ENCODE measurements at places on chromosomes 5 and 9.
A peak's percentile ranks its signal among the peaks of the same experiment; 100 is the strongest.

DNA sequence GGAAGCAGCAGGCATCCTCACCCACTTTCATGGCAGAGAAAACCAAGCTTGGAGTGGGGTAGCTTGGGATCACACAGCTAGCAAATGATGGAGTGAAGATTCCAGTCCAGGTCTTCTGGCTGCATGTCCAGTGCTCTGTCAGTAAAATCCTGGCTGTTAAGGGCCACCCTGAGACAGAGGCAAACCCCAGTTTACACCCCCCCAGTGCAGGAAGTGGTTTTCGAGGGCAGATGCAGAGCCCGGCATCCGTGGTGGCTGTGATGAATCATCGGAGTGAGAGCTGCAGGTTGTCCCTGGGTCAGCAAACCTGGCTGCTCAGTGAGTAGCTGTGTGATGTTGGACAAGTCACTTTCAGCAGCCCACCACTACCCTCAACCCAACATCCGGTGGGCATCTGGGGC, 115.4 kb downstream of the RGS3 start:
- peaks cover 72% of the 10 kb centered on the region for H3K4me1 ChIP-seq
- H3K27me3 ChIP-seq = no peaks in the 10 kb centered on the region
- peaks cover 7% of the 10 kb centered on the region for H3K36me3 ChIP-seq
- no peak overlapping the region for H3K4me3 ChIP-seq

GRCh38 chr9:14270358-14271092, 43.4 kb downstream of the NFIB start:
- no peaks in the 10 kb centered on the region for H3K36me3 ChIP-seq
- DNase-seq = no peak
- H3K27me3 ChIP-seq = no peaks in the 10 kb centered on the region
- no peak overlapping the region for H3K27ac ChIP-seq
- no peak overlapping the region for H3K4me3 ChIP-seq

- no peak overlapping the region for H3K4me3 ChIP-seq
- H3K27me3 ChIP-seq = no peaks in the 10 kb centered on the region
These were observed 26.7 kb downstream of the BDP1 start for GRCh38 chr5:71482132-71482531.

- H3K27ac ChIP-seq = no peak overlapping the region
- no peak for DNase-seq
- H3K4me3 ChIP-seq = no peak overlapping the region
These were observed 53.7 kb downstream of the CERT1 start for GRCh38 chr5:75457691-75458090.

GRCh38 chr5:178560911-178561310, 29.3 kb downstream of the COL23A1 start:
- H3K36me3 ChIP-seq = no peaks in the 10 kb centered on the region
- H3K27ac ChIP-seq = no peak overlapping the region
- H3K4me3 ChIP-seq = no peak overlapping the region
- H3K27me3 ChIP-seq = no peaks in the 10 kb centered on the region

DNA sequence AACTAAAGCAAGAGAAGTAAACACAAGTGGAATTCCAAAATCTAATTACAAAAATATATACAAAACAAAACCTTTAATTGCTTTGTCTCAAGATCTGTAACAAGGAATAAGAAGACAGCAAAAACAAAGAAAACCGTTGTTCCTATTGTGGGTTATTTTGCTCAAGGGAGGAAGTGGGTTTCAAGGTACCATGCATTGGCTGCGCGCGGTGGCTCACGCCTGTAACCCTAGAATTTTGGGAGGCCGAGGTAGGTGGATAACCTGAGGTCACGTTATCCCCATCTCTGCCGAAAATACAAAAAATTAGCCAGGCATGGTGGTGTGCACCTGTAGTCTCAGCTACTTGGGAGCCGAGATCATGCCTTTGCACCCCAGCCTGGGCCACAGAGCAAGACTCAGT, 12.1 kb upstream of the IQGAP2 start:
- no peak overlapping the region for H3K27ac ChIP-seq
- H3K4me3 ChIP-seq = no peak overlapping the region
- no peaks in the 10 kb centered on the region for H3K36me3 ChIP-seq
- H3K27me3 ChIP-seq = no peaks in the 10 kb centered on the region

- no peak overlapping the region for H3K27ac ChIP-seq
- no peaks in the 10 kb centered on the region for H3K36me3 ChIP-seq
- H3K27me3 ChIP-seq = no peaks in the 10 kb centered on the region
- H3K4me1 ChIP-seq = no peaks in the 10 kb centered on the region
- H3K4me3 ChIP-seq = no peak overlapping the region
These were observed 202.8 kb downstream of the MLLT3 start for GRCh38 chr9:20419533-20419932.

DNA sequence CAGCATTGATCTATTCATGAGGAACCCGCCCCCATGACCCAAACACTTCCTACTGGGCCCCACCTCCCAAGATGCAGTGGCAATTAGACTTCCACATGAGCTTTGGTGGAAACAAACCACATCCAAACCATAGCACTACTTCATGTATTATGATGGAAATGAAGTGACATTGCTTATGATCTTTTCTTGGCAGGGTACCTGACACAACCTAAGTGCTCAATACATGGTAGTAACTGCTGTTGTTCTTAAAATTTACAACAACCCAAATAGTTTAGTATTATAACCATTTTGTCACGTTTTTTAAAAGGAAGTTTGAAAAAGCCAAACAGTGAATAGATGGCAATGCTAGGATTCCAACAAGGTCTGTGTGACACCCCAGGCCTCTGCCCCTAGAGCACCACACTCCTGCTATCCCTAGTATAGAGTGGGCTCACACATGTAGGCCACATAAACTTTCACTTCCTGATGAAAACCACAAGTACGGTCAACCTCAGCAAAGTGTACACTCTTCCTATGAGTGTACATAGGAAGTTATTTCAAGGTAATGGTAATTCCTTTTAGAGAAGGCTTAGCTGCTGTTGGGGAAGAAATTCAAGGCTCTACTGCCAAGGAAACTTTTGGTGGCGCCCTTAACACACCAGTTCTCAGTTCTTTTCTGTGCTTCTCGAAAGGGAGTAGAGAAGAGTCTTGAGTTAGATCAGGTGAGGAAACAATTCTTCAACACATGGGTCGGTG, 97.6 kb downstream of the ARSB start:
- no peaks in the 10 kb centered on the region for H3K36me3 ChIP-seq
- no peak for DNase-seq
- H3K27ac ChIP-seq = no peak overlapping the region

- H3K36me3 ChIP-seq = peaks cover 2% of the 10 kb centered on the region
- no peaks in the 10 kb centered on the region for H3K27me3 ChIP-seq
- peak; percentile 31 for DNase-seq
- H3K27ac ChIP-seq = peak overlapping the region; percentile 66
These were observed 2.2 kb downstream of the CPEB4 start for GRCh38 chr5:173890195-173890991.

- H3K4me3 ChIP-seq = no peak overlapping the region
- peak overlapping the region; percentile 69 for H3K27ac ChIP-seq
- H3K27me3 ChIP-seq = no peaks in the 10 kb centered on the region
- no peak for DNase-seq
These were observed 33.3 kb downstream of the ADRB2 start for GRCh38 chr5:148859703-148860102.

GRCh38 chr9:5773324-5773999, 59.5 kb downstream of the ERMP1 start:
- H3K36me3 ChIP-seq = peaks cover 44% of the 10 kb centered on the region
- no peak overlapping the region for H3K4me3 ChIP-seq
- no peaks in the 10 kb centered on the region for H3K4me1 ChIP-seq
- no peak overlapping the region for H3K27ac ChIP-seq
- no peaks in the 10 kb centered on the region for H3K27me3 ChIP-seq
- no peak for DNase-seq

GRCh38 chr5:59893429-59894227, at the start of gene PDE4D:
Gene PDE4D (minus strand): TSS chr5:59893726.
- H3K27ac ChIP-seq = no peak within 1 kb of the TSS
- H3K4me3 ChIP-seq = peak within 1 kb of the TSS; percentile 29
- H3K36me3 ChIP-seq = no peaks in the 10 kb centered on the region
- peak; percentile 54 for DNase-seq
- H3K4me1 ChIP-seq = peaks cover 10% of the 10 kb centered on the region
- no peaks in the 10 kb centered on the region for H3K27me3 ChIP-seq
